ENCODE measurements at places on chromosomes 2 and 18.

- DNase-seq, result no peak
Observed at GRCh38 chr18:9787712-9788111, 79.6 kb downstream of the RAB31 start.

GRCh38 chr2:205936446-205936845 is 149.5 kb downstream of the INO80D start:
- peak; percentile 52 for DNase-seq

- DNase-seq, result no peak
Observed at GRCh38 chr2:100630473-100630977, 67.7 kb downstream of the PDCL3 start.

- DNase-seq, result no peak
Observed at GRCh38 chr2:152464851-152465470, 130.0 kb downstream of the FMNL2 start.

DNA sequence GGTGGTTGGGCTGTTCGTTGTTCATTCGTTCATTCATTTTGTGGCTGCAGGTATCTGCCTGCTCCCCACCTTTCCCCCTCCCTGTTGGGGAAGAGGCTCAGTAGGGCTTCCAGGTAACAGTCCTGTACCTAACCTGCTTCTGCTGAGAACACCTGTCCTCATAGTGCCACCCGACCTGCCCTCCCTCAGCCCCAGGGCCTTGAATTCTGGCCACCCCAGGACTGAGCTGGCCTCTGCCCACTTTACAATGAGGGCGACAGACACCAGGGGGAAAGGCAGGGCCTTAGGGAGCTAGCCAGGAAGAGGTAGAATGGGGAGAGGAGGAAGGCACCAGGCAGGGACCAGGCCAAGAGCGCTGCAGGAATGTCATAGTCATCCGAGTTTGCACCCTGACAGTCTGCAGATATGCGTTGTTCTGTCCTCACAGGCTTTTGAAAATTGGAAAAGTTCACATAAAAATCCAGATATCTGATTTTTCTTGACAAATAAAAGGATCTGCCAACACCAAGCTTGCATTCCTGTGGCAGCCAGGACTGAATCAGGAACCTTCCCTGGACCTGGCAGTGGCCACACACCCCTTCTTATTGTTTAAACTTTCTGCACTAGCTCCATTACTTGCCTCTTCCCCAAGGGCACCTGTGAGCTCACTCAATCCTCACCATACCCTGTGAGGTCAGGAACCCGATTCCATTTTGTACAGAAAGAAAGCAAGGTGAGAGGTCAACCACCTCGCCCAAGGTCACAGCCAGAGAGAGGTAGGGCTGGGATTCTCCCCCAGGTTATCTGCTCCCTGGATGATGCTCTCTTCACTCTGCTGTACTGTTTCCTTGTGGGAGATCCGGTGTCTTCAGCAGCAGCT is 35.3 kb upstream of the MRPL33 start:
- no peak for DNase-seq

Measured in testis (tissue), 5 donors.